Body of pancreas (tissue), 4 donors: ENCODE measurements at places on chromosomes 7 and 10.

- no peaks in the 10 kb centered on the region for H3K27me3 ChIP-seq
- no peak for DNase-seq
- no peaks in the 10 kb centered on the region for H3K36me3 ChIP-seq
- H3K27ac ChIP-seq, result no peak overlapping the region
- peaks cover 3% of the 10 kb centered on the region for H3K4me1 ChIP-seq
- H3K4me3 ChIP-seq, result no peak overlapping the region
Measured at GRCh38 chr7:133614251-133614650, 361.4 kb downstream of the EXOC4 start.

- H3K4me3 ChIP-seq, result no peak overlapping the region
- H3K27me3 ChIP-seq, result no peaks in the 10 kb centered on the region
- no peaks in the 10 kb centered on the region for H3K4me1 ChIP-seq
- H3K36me3 ChIP-seq, result no peaks in the 10 kb centered on the region
- H3K27ac ChIP-seq, result no peak overlapping the region
Measured at GRCh38 chr10:111392910-111393309, 316.1 kb downstream of the ADRA2A start.

DNA sequence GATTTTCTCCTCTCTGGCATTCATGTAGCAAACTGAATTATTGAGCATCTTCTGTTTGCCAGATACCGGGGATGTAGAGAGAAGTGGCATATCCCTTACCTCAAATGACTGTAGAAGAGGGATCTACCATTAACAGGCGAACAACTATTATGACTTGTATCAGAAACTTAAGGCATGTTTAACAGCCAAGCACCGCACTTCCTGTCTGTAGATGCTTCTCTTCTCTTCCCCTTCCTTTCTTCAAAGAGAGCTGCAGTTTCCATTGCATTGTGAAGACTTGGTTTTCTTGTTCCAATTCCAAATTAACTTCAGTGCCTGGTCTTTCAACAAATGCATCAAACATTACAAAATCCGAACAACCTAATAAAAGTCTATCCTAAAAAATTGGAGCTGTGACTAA, 49.3 kb downstream of the LRRC4 start:
- no peak overlapping the region for H3K27ac ChIP-seq
- H3K36me3 ChIP-seq, result no peaks in the 10 kb centered on the region
- H3K27me3 ChIP-seq, result no peaks in the 10 kb centered on the region
- peaks cover 32% of the 10 kb centered on the region for H3K4me1 ChIP-seq

- H3K4me1 ChIP-seq, result peaks cover 4% of the 10 kb centered on the region
- DNase-seq, result no peak
- no peaks in the 10 kb centered on the region for H3K36me3 ChIP-seq
Measured at GRCh38 chr10:69936091-69936490, 116.6 kb upstream of the MACROH2A2 start.

DNA sequence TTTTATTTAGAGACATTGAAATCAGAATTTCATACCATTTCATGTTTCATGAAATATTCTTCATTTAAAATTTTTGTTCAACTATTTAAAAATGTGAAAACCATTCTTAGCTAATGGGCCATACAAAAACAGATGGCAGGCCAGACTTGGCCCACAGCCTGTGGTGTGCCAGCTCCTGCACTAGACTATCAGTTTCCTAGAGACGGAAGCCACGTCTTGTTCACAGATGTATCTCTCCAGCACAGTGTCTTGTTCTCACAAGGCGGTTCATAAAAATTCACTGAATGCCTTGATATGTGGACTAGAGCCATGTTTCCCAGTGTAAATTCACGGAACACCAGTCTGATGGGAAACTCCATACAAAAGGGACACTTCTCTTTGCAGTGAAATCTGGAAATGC, 216.0 kb downstream of the KCNMA1 start:
- H3K4me3 ChIP-seq, result no peak overlapping the region
- peaks cover 71% of the 10 kb centered on the region for H3K4me1 ChIP-seq
- no peaks in the 10 kb centered on the region for H3K36me3 ChIP-seq
- peak overlapping the region; percentile 61 for H3K27ac ChIP-seq
- no peak for DNase-seq

- H3K36me3 ChIP-seq, result no peaks in the 10 kb centered on the region
- no peaks in the 10 kb centered on the region for H3K4me1 ChIP-seq
- no peak overlapping the region for H3K27ac ChIP-seq
- DNase-seq, result no peak
Measured at GRCh38 chr10:26887611-26888215, 27.0 kb upstream of the ABI1 start.

GRCh38 chr10:75736151-75736640, 304.8 kb downstream of the LRMDA start:
- no peaks in the 10 kb centered on the region for H3K27me3 ChIP-seq
- peaks cover 24% of the 10 kb centered on the region for H3K4me1 ChIP-seq
- H3K4me3 ChIP-seq, result no peak overlapping the region
- DNase-seq, result no peak
- no peaks in the 10 kb centered on the region for H3K36me3 ChIP-seq

GRCh38 chr7:42694894-42695507, 216.9 kb downstream of the C7orf25 start:
- no peak overlapping the region for H3K27ac ChIP-seq
- no peaks in the 10 kb centered on the region for H3K36me3 ChIP-seq
- no peaks in the 10 kb centered on the region for H3K27me3 ChIP-seq
- DNase-seq, result no peak
- H3K4me3 ChIP-seq, result no peak overlapping the region
- peaks cover 25% of the 10 kb centered on the region for H3K4me1 ChIP-seq

GRCh38 chr7:99557940-99558305, 519 bp upstream of the ZNF655 start:
- H3K27me3 ChIP-seq, result no peaks in the 10 kb centered on the region
- peaks cover 26% of the 10 kb centered on the region for H3K4me1 ChIP-seq
- peak overlapping the region; percentile 98 for H3K27ac ChIP-seq
- H3K4me3 ChIP-seq, result peak overlapping the region; percentile 86

- H3K27ac ChIP-seq, result no peak overlapping the region
- no peak for DNase-seq
- no peaks in the 10 kb centered on the region for H3K36me3 ChIP-seq
- H3K4me3 ChIP-seq, result no peak overlapping the region
- H3K27me3 ChIP-seq, result no peaks in the 10 kb centered on the region
Measured at GRCh38 chr10:17144757-17145156, 15.1 kb upstream of the CUBN start.

DNA sequence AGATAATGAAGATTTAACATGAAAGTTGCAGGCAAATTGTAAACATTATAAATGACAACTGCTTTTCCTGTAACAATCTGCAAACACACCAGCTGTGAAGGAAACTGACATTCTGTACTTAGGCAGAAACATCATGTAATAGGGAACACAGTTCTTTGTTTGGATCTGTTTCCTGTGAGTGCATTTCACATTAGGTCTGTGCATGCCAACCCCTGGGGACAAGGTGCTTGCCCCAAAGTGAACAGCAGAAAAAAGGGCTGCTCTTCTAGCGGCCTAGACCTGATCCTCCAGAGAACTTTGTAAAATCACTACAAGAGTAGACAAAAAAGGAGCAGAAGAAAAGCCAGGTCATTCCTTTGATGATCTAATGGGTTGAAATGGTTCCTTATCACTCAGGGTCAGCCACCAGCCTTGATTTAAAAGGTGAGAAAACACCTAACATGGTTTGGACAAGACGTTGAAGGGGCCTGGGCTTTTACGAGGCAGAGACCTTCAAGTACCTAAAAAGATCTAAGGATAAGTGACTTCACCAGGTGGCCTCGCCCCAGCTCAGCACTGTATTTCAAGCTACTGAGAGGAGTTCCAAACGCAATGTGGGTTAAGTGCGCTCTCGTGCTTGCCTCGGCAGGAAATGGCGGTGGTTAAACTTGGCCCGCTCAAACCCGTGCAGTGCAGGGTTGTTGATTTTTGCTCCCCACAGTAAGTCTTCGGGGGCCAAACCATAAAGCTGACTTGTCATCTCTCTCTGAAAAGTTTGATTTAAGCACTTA, 249.7 kb downstream of the CREB5 start:
- H3K4me1 ChIP-seq, result no peaks in the 10 kb centered on the region
- H3K27me3 ChIP-seq, result no peaks in the 10 kb centered on the region
- H3K4me3 ChIP-seq, result no peak overlapping the region
- DNase-seq, result no peak
- H3K36me3 ChIP-seq, result no peaks in the 10 kb centered on the region

DNA sequence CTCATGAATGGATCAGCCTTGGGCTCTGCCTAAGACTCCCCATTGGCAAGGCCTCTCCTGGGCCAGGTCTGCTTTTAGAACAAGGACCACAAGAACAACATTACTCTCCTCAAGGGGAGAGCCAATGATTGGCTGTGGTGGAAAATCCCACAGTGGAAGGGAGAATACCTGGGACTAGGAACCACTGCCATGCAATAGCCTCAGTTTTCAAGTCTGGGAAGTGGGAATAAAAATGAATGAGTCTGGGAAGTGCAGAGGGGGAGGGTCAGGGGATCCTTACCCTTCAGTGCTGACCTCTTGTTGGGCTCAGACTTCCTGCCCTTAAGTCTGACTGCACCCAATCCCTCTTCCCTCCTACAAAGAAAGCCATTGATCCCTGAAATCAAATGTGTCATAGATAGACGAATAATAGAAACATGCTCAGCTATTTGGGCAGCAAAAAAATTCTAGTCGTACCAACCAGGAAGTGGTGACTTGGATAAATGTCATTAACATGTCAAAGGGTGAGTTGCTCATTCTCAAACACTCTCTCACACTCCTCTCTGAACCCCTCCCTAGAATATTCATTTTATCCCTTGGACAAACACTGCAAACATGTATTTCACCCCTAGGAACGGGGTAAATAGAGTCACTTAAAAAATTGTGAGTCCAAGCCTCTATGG, 123.6 kb downstream of the SH3PXD2A start:
- no peaks in the 10 kb centered on the region for H3K27me3 ChIP-seq
- H3K36me3 ChIP-seq, result no peaks in the 10 kb centered on the region
- H3K27ac ChIP-seq, result peak overlapping the region; percentile 59
- no peak for DNase-seq
- no peak overlapping the region for H3K4me3 ChIP-seq
- peaks cover 15% of the 10 kb centered on the region for H3K4me1 ChIP-seq

- no peak for DNase-seq
- H3K4me1 ChIP-seq, result no peaks in the 10 kb centered on the region
- H3K27ac ChIP-seq, result no peak overlapping the region
Measured at GRCh38 chr10:106609470-106610266, 554.8 kb downstream of the SORCS1 start.

GRCh38 chr7:114930829-114931655, 9.1 kb downstream of the MDFIC start:
- H3K36me3 ChIP-seq, result no peaks in the 10 kb centered on the region
- H3K27ac ChIP-seq, result no peak overlapping the region
- no peak overlapping the region for H3K4me3 ChIP-seq
- H3K27me3 ChIP-seq, result no peaks in the 10 kb centered on the region

- H3K36me3 ChIP-seq, result no peaks in the 10 kb centered on the region
- H3K4me1 ChIP-seq, result peaks cover 10% of the 10 kb centered on the region
- no peak overlapping the region for H3K4me3 ChIP-seq
- no peak overlapping the region for H3K27ac ChIP-seq
- peaks cover 8% of the 10 kb centered on the region for H3K27me3 ChIP-seq
- DNase-seq, result no peak
Measured at GRCh38 chr7:94396596-94396995, 1.9 kb downstream of the COL1A2 start.

DNA sequence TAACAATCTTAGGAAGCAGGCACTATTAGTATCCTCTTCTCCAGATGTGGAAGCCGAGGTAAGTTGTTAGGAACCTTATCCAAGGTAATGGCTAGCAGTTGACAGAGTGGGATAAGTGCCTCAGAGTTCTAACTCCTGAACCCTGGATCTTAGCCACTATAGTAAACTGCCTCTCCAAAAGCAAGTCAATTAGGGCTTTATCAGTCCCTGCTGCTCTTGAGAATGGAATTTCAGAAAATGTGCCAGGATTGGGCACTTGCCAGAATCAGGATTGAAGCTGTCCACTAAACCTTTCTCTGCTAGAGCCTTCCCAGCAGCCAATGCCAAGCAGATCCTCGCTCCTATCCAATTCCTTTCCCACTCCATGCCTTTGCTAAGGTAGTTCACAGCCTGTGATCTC, 777.5 kb upstream of the POM121L12 start:
- DNase-seq, result no peak
- no peaks in the 10 kb centered on the region for H3K36me3 ChIP-seq
- H3K4me3 ChIP-seq, result no peak overlapping the region
- no peak overlapping the region for H3K27ac ChIP-seq
- H3K4me1 ChIP-seq, result no peaks in the 10 kb centered on the region
- no peaks in the 10 kb centered on the region for H3K27me3 ChIP-seq

GRCh38 chr10:22752272-22752889, 38.0 kb upstream of the PIP4K2A start:
- H3K27me3 ChIP-seq, result no peaks in the 10 kb centered on the region
- no peak for DNase-seq
- H3K4me1 ChIP-seq, result no peaks in the 10 kb centered on the region
- H3K36me3 ChIP-seq, result no peaks in the 10 kb centered on the region
- no peak overlapping the region for H3K27ac ChIP-seq
- no peak overlapping the region for H3K4me3 ChIP-seq

DNA sequence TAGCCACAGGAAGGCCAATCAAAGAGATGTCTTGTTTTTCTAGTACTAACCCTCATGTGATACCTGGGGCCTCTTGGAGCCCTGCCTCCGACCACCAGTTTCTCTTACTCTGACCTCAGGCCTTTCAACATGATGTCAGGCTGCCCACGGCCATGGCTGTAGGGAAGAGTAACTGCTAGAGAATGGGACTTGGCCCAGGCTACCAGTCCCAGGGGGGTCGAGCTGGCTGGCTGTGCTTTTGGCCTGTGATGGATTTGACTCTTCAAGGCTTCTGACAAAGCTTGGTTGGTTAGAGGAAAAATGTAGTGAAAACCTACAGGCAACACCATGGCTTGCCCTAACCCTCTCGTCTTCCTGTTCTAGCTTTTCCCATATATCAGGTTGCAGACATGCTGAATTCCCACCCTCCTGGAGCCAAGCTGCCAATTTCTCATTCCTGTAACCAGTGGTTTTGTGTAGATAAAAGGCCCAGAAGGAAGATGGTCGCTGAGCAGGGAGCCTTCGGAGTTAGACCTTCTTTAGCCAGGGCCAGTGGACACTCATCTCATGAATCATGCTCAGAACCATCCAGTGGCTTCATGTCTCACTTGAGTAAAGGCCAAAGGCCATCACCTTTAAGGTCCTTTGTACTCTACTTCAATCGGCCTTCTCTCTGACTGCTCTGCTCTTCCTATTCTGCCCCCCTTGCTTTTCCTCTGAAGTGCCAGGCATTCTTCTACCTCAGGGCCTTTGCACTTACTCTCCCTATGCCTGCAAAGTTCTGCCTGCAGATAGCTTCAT, 19.7 kb downstream of the SUFU start:
- H3K27ac ChIP-seq, result no peak overlapping the region
- no peaks in the 10 kb centered on the region for H3K4me1 ChIP-seq
- no peaks in the 10 kb centered on the region for H3K27me3 ChIP-seq

- DNase-seq, result no peak
- H3K27me3 ChIP-seq, result no peaks in the 10 kb centered on the region
- no peak overlapping the region for H3K27ac ChIP-seq
- no peaks in the 10 kb centered on the region for H3K36me3 ChIP-seq
Measured at GRCh38 chr7:128962899-128963298, 25.2 kb downstream of the IRF5 start.
